NCI-H2227 treated with DMSO at 0.1 percent for 48 hours (cell line): ENCODE measurements at places on chromosomes 2 and 18.
A peak's percentile ranks its signal among the peaks of the same experiment; 100 is the strongest.

- no peak for DNase-seq
Measured at GRCh38 chr2:99478632-99479031, 11.2 kb downstream of the REV1 start.

DNA sequence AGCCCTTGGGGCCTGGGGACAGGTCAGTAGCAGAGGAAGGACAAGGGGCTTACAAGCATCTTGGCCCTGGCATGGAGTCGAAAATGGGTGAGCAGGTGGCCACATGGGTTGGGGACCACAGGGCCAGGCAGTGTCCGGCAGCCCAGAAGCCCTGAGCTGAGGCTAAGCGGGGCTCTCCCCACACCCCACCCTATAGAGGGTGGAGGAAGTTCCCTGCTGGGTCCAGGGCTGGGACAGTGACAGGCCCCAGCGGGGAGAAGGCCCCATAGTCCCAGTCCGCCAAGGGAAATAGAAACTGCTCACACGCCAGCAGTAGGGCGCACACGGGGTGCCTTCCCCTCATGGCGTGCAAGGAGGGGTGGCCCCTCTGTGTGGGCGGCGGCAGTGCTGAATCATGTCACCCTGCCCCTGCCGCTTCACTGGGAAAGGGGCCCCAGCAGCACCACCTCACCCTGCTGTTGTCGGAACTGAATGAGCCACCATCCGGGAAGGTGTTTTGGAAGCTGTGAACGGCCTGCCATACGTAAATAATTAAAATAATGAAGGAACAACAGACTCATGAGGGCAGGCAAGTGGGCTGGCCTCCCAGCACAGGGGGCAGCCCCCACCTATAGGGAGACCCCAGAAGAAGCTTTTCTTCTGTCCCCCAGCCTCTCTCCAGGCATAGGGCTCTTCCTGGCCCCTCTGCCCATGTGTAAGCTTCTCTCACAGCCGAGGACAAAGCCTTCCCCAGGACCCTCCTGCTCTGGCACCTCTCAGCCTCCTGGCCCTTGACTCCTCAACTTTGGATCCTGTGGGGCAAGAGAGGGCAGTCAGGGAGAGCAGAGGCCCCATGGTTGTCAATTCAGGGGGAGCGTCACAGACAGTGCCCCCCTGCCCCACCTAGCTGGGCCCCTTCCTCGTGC lies 12.7 kb upstream of the DUSP2 start:
- DNase-seq: no peak

DNA sequence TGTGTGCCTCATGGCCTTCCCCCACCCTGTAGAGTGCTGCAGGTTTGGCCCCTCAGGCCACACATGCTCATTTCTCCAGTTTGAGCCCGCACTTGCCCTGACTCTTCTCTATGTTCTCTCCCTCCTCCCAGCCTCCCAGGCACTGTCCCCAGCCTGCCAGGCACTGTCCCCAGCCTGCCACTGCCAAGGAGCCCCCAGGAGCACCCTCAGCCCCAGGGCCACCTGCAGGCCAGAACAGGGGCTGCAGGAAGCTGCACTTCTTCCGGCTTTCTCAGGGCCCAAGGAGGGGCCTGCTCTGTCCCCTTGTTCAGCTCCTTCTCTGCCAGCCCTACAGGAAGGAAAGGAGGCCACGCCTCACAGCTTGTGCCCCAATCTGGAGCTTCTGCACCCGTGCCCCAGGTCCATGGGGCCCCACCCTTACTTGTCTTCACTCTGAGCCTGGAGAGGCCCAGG lies 31.6 kb downstream of the CYP26B1 start:
- no peak for DNase-seq

- DNase-seq: no peak
Measured at GRCh38 chr2:14577843-14578242, 54.7 kb upstream of the LRATD1 start.

DNA sequence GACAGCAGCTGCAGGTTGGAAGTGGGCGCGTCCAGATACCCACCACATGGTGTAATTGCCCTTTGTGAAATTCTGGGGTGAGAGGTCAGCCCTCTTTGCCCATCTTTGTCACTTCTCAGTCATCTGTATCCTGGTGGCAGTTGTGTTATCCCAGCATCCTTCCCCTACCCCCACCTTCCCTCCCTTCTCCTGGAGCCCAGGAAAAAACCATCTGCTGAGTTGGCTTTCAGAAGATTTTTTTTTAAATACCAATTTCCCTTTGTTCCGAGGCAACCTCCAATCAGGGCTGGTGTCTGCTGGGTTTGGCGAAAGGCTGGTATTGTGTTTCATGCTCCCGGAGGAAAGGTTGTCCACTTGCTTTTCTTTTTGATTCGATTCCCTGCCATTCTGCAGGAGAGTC lies 35.2 kb downstream of the SETBP1 start:
- DNase-seq: peak; percentile 68

GRCh38 chr2:127953128-127953718 lies 67.5 kb upstream of the AMMECR1L start:
- no peak for DNase-seq

DNA sequence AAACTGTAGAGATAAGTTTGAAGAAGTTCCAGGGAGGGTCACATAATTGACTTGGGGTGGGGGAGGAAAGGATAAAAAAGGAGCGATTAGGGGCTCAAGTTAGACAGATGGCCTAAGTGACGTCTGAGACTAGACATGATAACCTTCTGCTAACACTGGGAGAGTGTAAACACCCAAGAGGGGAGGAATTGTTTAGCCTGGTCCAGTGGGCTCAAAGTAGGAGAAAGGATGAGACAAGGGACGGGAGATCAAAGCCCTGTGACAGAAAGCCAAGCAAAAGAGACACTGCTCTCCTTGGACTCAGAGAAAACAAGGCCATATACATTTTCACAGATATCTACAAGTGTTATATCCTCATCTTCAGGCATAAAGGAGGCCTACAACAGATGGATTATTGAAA lies 45.5 kb upstream of the IHH start:
- no peak for DNase-seq

- no peak for DNase-seq
Measured at GRCh38 chr18:31402026-31402373, 25.4 kb downstream of the DSG4 start.

GRCh38 chr2:32931945-32932709 lies 14.6 kb upstream of the LTBP1 start:
- DNase-seq: no peak

DNA sequence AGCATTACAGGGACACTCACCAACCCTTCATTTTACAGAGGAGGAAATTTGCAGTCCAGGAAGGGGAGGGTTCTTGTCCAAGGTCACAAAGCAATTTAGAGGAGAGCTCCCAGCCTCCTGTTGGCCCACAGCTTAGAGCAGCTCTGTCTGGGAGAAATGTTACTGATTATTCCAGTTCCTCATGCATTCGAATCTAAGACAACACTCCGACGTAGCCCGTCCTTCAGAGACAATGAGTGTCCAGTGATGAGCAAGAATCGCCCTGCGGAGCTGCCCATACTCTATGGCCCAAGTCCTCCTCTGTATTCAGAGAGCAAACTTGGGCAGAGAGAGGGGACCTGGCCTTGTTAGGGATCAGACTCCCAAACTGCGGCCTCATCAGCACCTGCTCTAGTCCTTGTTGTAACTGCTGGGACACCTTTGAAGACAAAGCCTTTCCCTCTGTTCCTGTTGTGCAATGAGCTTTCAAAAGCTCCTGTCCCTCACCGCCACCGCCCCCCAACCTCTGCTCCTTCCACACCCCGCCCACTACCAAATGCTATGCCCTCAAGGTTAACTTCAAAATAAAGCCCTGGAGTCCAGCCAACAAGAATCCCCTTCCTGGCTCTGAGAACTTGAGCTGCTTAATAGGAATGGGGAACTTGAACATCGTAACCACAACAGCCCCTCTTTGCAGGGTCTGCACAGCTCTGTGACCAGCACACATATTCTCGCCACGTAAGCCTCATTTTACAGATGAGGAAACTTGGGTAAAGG lies 234.8 kb upstream of the SMAD2 start:
- no peak for DNase-seq

DNA sequence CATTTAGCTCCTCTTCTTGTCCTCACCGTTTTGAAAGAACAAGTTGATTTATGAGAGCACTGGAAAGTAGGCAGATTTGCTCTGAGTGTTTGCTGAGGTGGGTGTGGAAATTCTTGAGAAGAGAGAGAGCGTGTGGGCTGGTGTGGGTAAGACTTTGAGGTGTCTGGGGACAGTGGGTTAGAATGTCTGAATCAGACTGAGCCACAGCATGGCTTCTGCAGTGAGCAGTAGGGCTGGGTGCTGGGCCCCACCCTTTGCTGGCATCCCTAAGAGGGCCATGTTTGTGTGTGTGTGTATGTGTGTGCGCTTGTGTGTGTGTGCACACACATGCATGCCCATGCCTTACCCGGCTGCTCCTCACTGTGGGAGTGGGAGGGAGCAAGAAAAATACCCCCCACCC lies 63.7 kb downstream of the COPS8 start:
- no peak for DNase-seq

- peak; percentile 79 for DNase-seq
Measured at GRCh38 chr18:76495435-76496193, 572 bp upstream of the ZNF516 start.

DNA sequence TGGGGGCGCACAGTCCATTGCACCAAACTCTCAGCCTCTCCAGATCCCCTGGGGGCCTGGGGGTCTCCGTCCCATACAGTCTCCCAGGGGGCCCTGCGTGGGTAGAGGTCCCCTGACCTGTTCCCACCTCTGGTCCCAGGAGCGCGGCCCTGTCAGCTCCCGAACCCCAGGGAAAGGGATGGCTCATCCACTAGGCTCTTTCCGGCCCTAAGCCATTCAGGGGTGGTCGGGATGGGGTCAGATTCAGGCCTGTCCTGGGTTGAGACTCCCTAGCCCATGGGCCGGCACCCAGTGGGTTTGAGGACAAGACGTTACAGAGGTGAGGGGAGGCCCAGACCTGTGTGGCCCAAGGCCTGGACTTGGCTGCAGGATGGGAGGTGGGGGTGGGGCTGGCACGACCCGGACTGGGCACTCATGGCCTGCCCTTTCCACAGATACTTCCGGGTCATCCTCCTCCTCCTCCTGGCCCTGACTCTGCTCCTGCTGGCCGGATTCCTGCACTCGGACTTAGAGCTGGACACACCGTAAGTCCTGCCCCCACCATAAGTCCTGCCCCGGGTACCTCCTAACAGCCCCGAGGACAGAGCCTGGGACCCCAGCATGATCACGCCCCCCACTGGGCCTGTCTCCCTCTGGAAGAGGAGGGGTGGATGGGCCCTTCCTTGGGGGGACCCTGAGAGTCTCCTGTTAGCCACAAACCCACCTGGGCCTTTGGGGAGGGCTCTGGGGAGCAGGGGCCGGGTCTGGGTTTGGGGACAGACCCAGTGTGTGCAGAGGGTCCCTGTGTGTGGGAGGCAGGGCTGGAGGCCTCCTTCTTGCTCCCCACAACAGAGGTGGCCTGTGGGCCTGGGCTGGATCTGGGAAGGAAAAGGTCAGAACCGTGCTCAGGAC lies 10.1 kb upstream of the NEU4 start:
- DNase-seq: no peak

DNA sequence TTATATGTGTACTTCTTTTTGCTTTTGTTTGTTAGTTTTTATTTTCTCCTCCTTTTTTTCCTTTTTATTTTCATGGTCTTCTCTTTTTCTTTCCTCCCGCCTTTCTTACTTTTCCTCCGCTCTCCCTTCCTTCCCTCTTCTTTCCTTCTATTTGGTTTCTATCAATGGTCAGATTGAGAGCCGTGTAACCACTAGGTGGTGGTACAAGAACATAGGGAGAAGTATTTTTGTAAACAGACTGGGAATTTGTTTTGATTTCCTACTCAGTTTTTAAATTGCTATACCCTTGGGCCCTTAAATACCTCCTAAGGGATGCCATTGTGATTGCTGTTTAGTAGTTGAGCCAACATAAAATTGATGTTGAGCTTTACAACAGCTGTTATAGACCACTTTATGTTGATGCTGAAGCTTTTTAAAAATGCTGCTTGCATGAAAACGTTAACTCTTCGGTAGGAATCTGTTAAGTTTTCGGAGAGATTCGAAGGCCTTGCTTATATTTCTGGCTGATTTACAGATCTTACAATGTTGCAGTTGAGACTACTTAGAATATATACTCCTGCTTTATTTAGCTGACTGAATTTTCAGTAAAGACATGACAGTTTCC lies 124.2 kb downstream of the UBE2E3 start:
- DNase-seq: peak; percentile 97
